ENCODE measurements at places on chromosomes 13 and 19.

DNA sequence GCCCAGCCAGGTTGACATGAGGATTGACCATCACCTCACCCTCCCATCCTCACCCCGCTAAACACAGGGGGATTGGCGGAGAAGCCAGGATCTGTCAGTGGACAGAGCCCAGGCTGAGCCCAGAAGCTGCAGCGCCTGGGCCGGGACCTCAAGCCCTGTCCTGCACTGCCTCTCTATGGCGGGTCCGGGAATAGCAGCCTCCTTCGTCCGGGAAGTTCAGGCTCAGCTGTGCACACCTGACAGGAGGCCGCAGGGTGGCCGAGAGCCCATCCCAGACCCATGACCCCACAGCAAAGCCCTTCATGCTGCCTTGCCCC, 67.8 kb downstream of the SPACA7 start:
- DNase-seq, result peak; percentile 19

GRCh38 chr13:51066091-51066831, 44.8 kb downstream of the C13orf42 start:
- DNase-seq, result no peak

- DNase-seq, result no peak
These were observed 47.3 kb downstream of the TINCR start for GRCh38 chr19:5520501-5520900.

DNA sequence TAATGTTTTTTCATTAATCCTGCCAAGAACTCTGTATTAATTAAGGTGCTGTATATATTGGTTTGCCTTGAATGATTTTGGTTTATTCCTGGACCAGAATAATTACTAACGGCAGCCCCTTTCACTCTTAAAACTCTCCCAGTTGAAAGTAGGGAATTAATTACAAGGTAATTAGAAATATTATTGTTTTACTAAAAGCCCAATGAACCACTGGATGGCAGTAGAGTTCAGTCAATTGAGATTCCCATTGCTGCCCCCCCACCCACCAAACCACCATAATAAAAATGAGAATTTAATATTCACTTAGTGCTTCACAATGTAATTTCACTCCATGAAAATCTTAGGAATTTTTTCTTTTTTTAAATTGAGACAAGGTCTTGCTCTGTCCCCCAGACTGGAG, 13.7 kb downstream of the WBP4 start:
- peak; percentile 21 for DNase-seq

- peak; percentile 89 for DNase-seq
These were observed 13.3 kb upstream of the ISYNA1 start for GRCh38 chr19:18450931-18451836.

DNA sequence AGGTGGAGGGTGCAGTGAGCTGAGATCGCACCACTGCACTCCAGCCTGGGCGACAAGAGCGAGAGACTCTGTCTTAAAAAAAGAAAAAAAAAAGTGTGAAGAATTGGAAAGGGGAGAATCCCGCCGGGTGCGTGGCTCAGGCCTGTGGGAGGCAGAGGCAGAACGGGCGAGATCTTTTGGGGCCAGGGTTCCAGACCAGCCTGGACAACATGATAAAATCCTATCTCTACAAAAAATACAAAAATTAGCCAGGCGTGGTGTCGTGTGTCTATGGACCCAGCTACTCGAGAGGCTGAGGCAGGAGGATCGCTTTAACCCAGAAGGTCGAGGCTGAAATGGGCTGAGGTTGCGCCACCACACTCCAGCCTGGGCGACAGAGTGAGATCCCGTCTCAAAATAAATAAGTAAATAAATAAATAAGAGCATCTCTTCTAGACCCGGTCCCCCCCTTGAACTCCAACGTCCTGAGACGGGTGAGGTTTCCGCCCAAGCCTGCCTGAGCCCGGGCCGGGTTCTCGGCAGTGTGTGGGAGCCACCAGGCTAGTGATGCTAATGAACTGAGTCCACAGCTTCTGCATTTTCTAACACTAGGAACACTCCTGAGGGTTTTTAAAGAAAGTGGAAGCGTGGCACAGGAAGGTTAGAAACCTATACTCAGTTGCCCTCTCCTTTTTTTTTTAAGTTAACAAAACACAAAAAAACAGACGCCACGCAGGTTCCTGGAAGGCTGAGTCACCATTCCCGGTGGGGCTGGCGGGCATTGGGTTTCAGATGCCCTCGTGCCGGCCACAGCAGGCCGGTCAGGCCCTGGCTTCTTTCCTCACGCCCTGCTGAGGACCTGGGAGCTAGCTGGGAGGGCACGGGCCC, 22.0 kb downstream of the GPX4 start:
- DNase-seq, result no peak

All from activated T-cell treated with anti-CD3 and anti-CD28 coated beads, Interleukin-2, amount 50 U/mL, for 4 hours (primary cell).